ENCODE measurements at places on chromosomes 16 and 17. TPM values are rescaled to one million over a fixed set of nuclear protein-coding genes. Genes with fewer than 3 reads are reported as not detected.

SMYD4 gene
- 22.2 TPM for total RNA-seq

KRTAP4-6 gene
- total RNA-seq = not detected

GP2 gene
- not detected for total RNA-seq

ITGAD gene
- total RNA-seq = not detected

EMP2 gene
- not detected for total RNA-seq

TAF15 gene
- 319 TPM for total RNA-seq

ABCC12 gene
- not detected for total RNA-seq

GJC1 gene
- 5.6 TPM for total RNA-seq

KRTAP4-1 gene
- total RNA-seq = not detected

CCDC78 gene
- total RNA-seq = 4.6 TPM

SOX15 gene
- 0.25 TPM for total RNA-seq

RPH3AL gene
- total RNA-seq = 0.72 TPM

CACNG5 gene
- not detected for total RNA-seq

OTOA gene
- total RNA-seq = 0.09 TPM

GRCh38 chr16:59021751-59022150 is 287.6 kb upstream of the GOT2 start:
- H3K4me1 ChIP-seq = no peaks in the 10 kb centered on the region
- no peaks in the 10 kb centered on the region for H3K36me3 ChIP-seq
- H3K4me3 ChIP-seq = no peak overlapping the region
- H3K27me3 ChIP-seq = no peaks in the 10 kb centered on the region

GRCh38 chr16:72455743-72456659 is 284.0 kb upstream of the PMFBP1 start:
- no peaks in the 10 kb centered on the region for H3K27me3 ChIP-seq
- no peak overlapping the region for H3K27ac ChIP-seq
- no peak for DNase-seq
- no peak overlapping the region for H3K4me3 ChIP-seq
- peaks cover 2% of the 10 kb centered on the region for H3K36me3 ChIP-seq

DNA sequence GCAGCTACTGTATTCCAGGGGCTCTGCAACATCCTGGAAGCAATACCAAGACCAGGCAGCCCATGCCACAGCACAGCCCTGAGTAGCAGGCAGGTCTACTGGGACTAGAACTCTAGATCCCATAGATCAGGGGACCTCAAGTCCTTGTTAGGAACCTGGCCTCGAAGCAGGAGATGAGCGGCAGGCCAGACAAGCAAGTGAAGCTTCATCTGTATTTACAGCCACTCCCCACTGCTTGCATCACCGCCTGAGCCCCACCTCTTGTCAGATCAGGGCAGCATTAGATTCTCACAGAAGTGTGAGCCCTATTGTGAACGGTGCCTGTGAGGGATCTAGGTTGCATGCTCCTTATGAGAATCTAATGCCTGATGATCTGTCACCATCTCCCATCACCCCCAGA is 295.7 kb upstream of the TNRC6C start:
- H3K4me3 ChIP-seq = no peak overlapping the region
- peaks cover 10% of the 10 kb centered on the region for H3K36me3 ChIP-seq
- no peaks in the 10 kb centered on the region for H3K27me3 ChIP-seq
- peaks cover 25% of the 10 kb centered on the region for H3K4me1 ChIP-seq
- DNase-seq = peak; percentile 19

GRCh38 chr17:5354886-5355415 is 64.5 kb downstream of the NUP88 start:
- no peaks in the 10 kb centered on the region for H3K27me3 ChIP-seq
- no peaks in the 10 kb centered on the region for H3K4me1 ChIP-seq
- DNase-seq = no peak
- H3K27ac ChIP-seq = peak overlapping the region; percentile 3

DNA sequence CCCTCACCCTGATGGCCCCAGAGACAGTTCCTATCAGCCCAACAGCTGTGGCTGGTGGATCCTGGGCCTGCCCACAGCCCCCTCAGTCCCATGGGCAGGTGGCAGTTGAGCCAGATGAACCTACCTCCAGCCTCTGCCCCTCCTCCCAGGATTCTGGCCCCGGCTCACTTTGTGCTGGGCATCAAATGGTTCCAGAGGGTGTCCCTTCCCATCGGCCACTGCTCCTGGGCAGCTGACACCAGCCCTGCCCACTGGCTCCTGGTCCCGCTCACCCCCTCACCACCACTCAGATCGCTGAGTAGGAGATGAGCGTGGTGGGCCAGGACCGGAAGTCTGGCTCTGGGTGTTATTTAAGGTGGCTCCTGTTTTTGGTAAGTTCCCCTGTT is 2.0 kb downstream of the TTYH2 start:
- no peak overlapping the region for H3K27ac ChIP-seq
- no peak for DNase-seq
- H3K36me3 ChIP-seq = peaks cover 8% of the 10 kb centered on the region

DNA sequence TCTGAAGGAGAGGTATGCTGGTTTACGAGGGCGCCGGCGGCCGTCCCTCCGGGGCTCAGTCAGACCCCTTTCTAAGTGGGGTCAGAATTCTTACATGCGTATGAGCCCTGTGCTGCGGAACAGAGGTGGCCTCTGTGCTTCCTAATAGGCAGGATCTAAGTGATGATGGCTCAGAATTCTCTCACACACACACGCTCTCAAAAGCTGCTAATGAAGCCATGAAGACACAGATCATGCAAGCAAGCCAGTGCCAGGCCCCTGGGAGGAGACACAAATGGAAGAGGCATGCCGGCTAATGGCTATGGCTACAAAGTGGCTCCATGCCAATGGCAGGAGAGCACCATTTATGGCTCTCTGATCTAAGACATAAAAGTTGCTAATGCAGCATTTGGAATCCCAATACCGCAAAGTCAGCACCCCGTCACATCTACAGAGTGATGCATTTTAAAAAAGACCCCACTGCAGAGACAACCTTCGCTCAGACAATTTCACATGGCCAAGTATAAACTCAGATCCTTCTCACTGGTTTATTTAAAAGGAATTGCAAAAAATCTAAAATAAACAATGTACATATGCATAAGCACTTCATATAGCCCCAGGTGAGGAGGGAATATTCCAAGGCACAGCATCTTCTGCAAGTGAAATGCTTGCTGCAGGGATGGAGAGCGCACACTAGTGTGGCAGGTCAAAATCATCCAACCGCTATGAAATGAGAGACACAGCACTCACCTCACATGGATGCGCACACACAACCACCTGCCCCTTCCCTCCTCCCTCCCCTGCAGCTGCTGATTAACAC is 24.5 kb downstream of the NPLOC4 start:
- no peak for DNase-seq
- H3K27ac ChIP-seq = peak overlapping the region; percentile 38
- H3K4me1 ChIP-seq = peaks cover 34% of the 10 kb centered on the region
- no peak overlapping the region for H3K4me3 ChIP-seq
- H3K27me3 ChIP-seq = no peaks in the 10 kb centered on the region
- peaks cover 55% of the 10 kb centered on the region for H3K36me3 ChIP-seq

- peak overlapping the region; percentile 99 for H3K27ac ChIP-seq
- no peaks in the 10 kb centered on the region for H3K27me3 ChIP-seq
- H3K4me3 ChIP-seq = peak overlapping the region; percentile 97
- DNase-seq = peak; percentile 84
Observed at GRCh38 chr17:4949321-4950074, 1.2 kb upstream of the PFN1 start.

DNA sequence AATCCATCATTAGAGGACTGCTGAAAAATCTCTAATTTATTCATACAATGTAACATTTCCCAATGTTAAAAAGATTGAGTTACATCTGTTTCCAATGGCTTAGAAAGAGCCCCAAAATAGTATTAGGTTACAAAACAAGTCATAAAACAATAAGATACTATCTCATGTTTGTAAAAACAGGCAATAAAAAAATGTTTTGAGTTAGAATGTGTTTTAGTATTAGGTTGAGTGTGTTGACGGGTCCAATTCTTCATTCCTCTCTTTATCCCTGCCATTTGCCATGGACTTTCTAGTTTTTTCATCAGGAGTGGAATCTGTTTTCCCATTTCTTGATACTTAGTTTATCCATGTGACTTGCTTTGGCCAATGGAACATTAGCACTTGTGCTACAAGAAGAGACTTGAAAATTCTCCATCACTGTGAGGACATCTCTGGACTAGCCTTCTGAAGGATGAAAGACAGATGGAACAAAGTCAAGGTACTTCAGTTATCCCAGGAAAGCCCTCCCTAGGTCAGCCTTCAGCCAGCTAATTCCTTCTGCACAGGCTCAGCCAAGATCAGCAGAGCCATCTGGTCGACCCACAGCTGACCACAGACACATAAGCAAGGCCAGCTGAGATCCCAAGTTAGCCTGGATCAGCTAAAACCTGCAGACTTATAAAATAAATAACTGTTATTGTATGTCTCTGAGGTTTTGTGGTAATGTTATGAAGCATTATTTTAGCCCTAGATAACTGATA is 83.3 kb downstream of the HS3ST3A1 start:
- H3K36me3 ChIP-seq = no peaks in the 10 kb centered on the region
- no peak overlapping the region for H3K27ac ChIP-seq
- peaks cover 1% of the 10 kb centered on the region for H3K27me3 ChIP-seq
- H3K4me3 ChIP-seq = no peak overlapping the region
- H3K4me1 ChIP-seq = no peaks in the 10 kb centered on the region

DNA sequence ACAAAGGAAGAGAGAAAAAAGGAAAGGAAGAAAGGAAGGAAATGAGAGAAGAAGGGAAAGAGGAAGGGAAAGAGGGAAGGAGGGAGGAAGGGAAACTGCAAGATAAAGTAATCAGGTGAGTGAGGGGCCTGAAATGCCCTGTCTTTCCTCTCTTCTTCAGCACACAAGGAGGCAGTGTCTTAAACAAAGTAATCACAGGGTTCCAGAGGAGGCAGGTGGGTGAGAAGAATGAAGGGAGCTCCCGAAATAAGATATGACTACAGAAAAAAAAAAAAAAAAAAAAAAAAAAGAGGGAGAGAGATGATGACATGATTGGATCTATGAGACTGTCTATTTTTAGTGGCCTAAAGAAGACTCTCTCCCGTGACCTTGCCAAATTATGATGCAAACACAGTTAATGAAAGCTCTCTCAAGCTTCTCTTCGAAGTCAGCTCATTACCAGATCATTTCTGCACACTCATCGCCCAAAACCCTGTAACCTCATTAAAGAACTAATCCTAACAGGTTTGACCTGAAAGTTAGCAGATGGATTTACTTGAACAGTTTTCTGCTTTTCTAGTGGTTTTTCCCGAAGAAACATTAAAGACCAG is 53.6 kb downstream of the CDH11 start:
- DNase-seq = no peak
- H3K4me3 ChIP-seq = no peak overlapping the region
- H3K27me3 ChIP-seq = no peaks in the 10 kb centered on the region
- no peak overlapping the region for H3K27ac ChIP-seq
- no peaks in the 10 kb centered on the region for H3K36me3 ChIP-seq

DNA sequence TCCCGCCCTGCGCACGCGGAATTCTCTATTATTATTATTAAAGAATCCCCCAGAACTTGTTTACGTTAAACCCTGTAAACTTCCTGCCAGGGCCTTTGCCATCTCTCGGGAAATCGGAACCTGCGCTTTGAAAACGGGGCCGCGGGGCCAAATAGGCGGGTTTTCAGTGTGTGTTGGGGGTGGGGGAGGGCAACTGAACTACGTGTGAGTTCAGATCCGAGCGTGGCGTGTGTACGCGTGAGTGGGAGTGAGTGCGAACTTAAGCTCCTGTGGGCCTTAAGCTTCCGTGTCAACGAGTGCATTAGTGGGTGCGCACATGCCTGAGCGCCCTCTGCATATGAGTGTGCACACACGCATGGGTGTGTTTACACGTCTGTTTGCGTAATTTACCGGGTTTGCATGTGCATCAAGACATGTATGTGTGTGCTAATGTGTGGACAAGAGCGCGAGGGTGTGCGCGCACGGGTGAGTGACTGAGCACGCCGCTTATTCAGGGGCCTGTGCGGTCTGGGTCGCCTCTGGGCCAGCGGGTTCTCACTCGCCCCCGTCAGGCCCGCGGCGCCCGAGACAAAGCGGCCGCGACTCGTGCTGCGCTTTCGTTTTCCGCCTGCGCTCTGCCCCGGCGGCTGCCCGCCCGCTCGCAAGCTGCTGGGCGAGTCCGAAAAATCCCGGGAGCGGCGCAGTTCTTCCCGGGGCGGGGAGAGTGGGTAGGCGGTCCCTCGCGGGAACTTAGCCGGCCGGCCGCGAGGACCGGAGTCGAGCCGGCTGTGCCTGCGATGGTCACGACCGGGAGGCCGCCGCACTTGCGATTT is 1.2 kb upstream of the FOXF1 start:
- no peaks in the 10 kb centered on the region for H3K36me3 ChIP-seq
- H3K27ac ChIP-seq = no peak overlapping the region
- peaks cover 65% of the 10 kb centered on the region for H3K27me3 ChIP-seq
- no peak for DNase-seq

GRCh38 chr17:13429201-13429600 is 172.5 kb downstream of the HS3ST3A1 start:
- H3K27ac ChIP-seq = no peak overlapping the region
- no peaks in the 10 kb centered on the region for H3K27me3 ChIP-seq
- H3K4me1 ChIP-seq = no peaks in the 10 kb centered on the region
- no peaks in the 10 kb centered on the region for H3K36me3 ChIP-seq
- no peak overlapping the region for H3K4me3 ChIP-seq

GRCh38 chr16:88956546-88957432 is 20.2 kb downstream of the CBFA2T3 start:
- no peak overlapping the region for H3K27ac ChIP-seq
- no peak for DNase-seq
- H3K27me3 ChIP-seq = peaks cover 28% of the 10 kb centered on the region
- H3K4me3 ChIP-seq = no peak overlapping the region
- H3K36me3 ChIP-seq = no peaks in the 10 kb centered on the region

GRCh38 chr16:66979011-66979717 is 9.2 kb upstream of the CES4A start:
- DNase-seq = no peak
- peaks cover 53% of the 10 kb centered on the region for H3K4me1 ChIP-seq
- peaks cover 4% of the 10 kb centered on the region for H3K36me3 ChIP-seq
- peak overlapping the region; percentile 11 for H3K27ac ChIP-seq
- H3K4me3 ChIP-seq = no peak overlapping the region

- DNase-seq = no peak
- no peaks in the 10 kb centered on the region for H3K27me3 ChIP-seq
- no peak overlapping the region for H3K27ac ChIP-seq
- H3K4me3 ChIP-seq = no peak overlapping the region
- H3K4me1 ChIP-seq = no peaks in the 10 kb centered on the region
Observed at GRCh38 chr16:2447920-2448583, 11.9 kb upstream of the TEDC2 start.

GRCh38 chr17:33125552-33125950 is 133.9 kb downstream of the SPACA3 start:
- no peak overlapping the region for H3K27ac ChIP-seq
- no peaks in the 10 kb centered on the region for H3K4me1 ChIP-seq
- no peak overlapping the region for H3K4me3 ChIP-seq
- no peaks in the 10 kb centered on the region for H3K36me3 ChIP-seq
- H3K27me3 ChIP-seq = peaks cover 13% of the 10 kb centered on the region

GRCh38 chr16:87984632-87985267 is 33.5 kb downstream of the BANP start:
- H3K36me3 ChIP-seq = peaks cover 42% of the 10 kb centered on the region
- H3K4me3 ChIP-seq = peak overlapping the region; percentile 36
- H3K27ac ChIP-seq = peak overlapping the region; percentile 77
- DNase-seq = no peak

GRCh38 chr16:16146380-16147315 is 76.6 kb downstream of the ABCC6 start:
- peaks cover 27% of the 10 kb centered on the region for H3K36me3 ChIP-seq
- H3K4me1 ChIP-seq = peaks cover 2% of the 10 kb centered on the region
- H3K27ac ChIP-seq = no peak overlapping the region
- H3K27me3 ChIP-seq = no peaks in the 10 kb centered on the region
